ENCODE measurements at places on chromosomes 1 and 21. TPM values are rescaled to one million over a fixed set of nuclear protein-coding genes. Genes with fewer than 3 reads are reported as not detected.

GRCh38 chr1:241841691-241842090 is 6.3 kb upstream of the EXO1 start:
- no peaks in the 10 kb centered on the region for H3K4me1 ChIP-seq
- no peaks in the 10 kb centered on the region for H3K27me3 ChIP-seq
- H3K4me3 ChIP-seq, result no peak overlapping the region
- H3K36me3 ChIP-seq, result no peaks in the 10 kb centered on the region

- no peak for DNase-seq
- H3K4me3 ChIP-seq, result no peak overlapping the region
- H3K27me3 ChIP-seq, result no peaks in the 10 kb centered on the region
- no peak overlapping the region for H3K27ac ChIP-seq
Measured at GRCh38 chr1:40078512-40079333, 18.3 kb downstream of the PPT1 start.

- H3K4me3 ChIP-seq, result no peak overlapping the region
- no peak overlapping the region for H3K27ac ChIP-seq
- DNase-seq, result no peak
- H3K27me3 ChIP-seq, result no peaks in the 10 kb centered on the region
- no peaks in the 10 kb centered on the region for H3K36me3 ChIP-seq
- peaks cover 12% of the 10 kb centered on the region for H3K4me1 ChIP-seq
Measured at GRCh38 chr1:213162338-213162737, 111.3 kb downstream of the RPS6KC1 start.

DNA sequence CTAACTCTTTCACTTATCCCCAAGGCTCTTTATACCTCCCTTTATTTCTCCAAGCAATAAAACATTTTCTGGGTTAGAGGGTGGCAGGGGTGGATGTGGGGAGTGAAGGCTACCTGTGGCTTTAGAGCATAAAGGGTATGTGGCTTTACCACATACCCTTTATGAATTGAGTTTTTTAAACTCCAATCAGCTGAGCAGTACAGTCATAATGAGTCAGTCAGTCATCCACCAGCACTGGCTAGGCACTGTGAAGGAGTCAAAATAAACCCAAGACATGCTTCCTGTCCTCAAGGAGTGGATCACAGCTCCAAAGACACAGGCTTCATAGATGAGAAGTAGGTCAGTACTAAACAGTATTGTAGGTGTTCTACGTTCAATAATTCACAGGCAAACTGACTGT is 2.6 kb upstream of the TDRD10 start:
- H3K27ac ChIP-seq, result peak overlapping the region; percentile 36
- no peaks in the 10 kb centered on the region for H3K36me3 ChIP-seq
- peak overlapping the region; percentile 54 for H3K4me3 ChIP-seq
- DNase-seq, result no peak
- peaks cover 34% of the 10 kb centered on the region for H3K27me3 ChIP-seq
- H3K4me1 ChIP-seq, result peaks cover 10% of the 10 kb centered on the region

- no peaks in the 10 kb centered on the region for H3K27me3 ChIP-seq
- no peaks in the 10 kb centered on the region for H3K4me1 ChIP-seq
- H3K4me3 ChIP-seq, result no peak overlapping the region
- DNase-seq, result no peak
Measured at GRCh38 chr1:172832006-172832725, 173.3 kb downstream of the FASLG start.

The PDE4B gene
- 7.2 TPM for total RNA-seq

The AK5 gene
- 1.8 TPM for total RNA-seq

All from gastrocnemius medialis (tissue), 4 donors.